ENCODE measurements at places on chromosomes 3 and 15.

- DNase-seq = no peak
Observed at GRCh38 chr3:132332508-132332907, 15.3 kb downstream of the ACP3 start.

- no peak for DNase-seq
Observed at GRCh38 chr3:133077688-133078087, 39.5 kb downstream of the TMEM108 start.

GRCh38 chr3:48896936-48897335 is 1.7 kb downstream of the SLC25A20 start:
- no peak for DNase-seq

- no peak for DNase-seq
Observed at GRCh38 chr3:69540706-69541581, 155.1 kb upstream of the FRMD4B start.

DNA sequence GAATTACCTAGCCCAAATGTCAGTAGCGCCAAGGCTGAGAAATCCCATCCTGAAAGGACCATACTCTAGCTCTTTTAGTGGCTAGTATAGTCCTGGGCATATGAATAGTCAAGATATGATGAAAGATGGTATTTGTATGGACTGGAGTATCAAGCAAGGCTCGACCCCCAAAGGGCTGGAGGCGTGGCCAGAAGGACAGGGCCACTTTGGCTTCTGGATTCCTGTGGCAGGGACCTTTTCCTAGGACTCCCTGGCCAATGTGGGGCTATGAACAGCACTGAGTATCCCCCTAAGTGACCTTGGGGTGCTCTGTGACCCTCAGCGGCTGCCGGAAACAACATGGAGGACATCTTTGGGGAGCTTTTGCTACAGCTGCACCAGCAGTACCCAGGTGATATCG is 6.0 kb downstream of the MPI start:
- DNase-seq = no peak

GRCh38 chr15:83813682-83814081 is 159.8 kb downstream of the ADAMTSL3 start:
- DNase-seq = no peak

- no peak for DNase-seq
Observed at GRCh38 chr15:43250785-43251184, 15.9 kb downstream of the TGM5 start.

- DNase-seq = no peak
Observed at GRCh38 chr15:34473840-34474239, 36.2 kb upstream of the GOLGA8A start.

DNA sequence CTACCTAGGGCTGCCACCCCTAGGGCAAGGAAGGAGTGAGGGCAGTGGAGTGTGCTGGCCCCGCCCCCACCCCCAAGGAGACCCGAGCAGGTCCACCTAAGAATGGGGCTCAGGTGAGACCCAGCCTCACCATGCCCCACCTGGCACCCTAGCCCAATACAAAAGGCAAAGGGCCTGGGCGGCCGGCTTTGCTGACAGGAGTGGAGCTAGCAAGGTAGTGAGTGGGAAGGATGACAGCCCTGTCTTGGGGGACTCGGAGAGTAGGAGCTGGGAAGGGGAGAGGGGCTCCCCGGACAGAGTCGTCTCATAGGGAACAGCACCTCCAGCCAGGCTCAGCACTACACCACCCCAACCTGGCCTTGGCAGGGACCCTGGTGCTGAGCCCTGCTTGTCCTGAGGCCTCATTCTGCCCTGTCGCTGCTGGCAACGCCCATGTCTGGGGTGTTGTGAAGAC is 12.1 kb downstream of the C15orf39 start:
- no peak for DNase-seq

- DNase-seq = no peak
Observed at GRCh38 chr3:105458518-105459215, 92.0 kb downstream of the ALCAM start.

DNA sequence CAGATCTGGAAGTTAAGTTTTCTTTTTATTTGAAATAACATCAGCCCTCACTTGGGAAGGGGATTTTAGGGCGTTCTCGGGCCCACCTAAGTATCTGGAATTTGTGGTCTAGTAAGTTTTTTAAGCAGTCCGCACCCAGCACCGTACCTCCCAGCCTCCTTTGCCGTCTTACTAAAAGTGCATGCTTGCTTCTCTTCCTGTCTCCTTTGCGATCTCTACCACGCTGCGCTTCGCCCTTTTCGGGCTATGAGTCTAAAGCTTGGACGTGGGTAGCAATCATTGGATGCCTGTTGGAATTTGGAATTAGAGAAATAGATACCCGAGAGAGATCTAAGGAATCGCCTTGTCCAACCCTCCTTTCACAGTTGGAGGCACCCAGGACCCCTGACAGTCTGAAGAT is 1.1 kb downstream of the THSD4 start:
- DNase-seq = no peak

DNA sequence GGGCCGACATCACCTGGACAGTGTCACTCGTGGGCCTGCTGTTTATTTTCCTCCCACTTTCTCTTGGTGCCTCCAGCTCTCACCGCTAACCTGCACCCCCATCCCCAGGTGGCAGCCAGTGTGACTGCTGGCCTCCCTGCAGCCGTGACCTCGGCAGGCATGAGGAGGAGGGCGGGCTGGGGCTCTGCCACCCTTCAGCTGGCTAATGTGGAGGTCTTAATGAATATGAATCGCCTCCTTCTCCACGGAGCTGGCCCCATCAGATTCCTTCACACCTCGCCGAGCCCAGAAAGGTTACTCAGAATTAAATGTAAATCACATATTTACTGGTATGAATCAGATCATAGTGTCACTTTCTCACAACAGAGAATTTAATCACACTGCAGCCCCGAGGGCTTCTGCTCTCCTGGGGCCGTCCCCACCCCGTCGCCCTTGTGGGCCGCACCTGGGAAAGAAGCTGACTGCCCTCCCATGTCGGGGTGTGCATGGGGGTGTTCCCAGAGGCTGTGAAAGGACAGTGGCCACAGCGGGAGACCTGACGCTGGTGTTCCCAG is 171.1 kb upstream of the TLE3 start:
- DNase-seq = no peak

DNA sequence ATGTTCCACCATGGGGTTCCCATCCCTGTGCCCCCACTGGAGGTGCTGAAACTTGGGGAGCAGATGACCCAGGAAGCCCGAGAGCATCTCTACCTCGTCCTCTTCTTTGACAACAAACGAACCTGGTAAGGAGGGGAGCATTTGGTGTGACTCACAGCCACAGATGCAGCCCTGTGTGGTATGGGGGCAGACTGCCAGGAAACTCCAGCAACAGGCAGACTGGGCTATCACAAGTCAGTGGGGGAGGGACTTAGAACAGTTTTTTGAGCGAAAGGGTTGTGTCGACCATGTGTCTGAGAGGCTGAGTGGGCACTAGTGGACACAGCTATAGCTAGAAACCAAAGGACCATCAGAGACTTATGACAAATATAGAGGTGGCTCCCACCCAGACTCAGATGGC is 3.4 kb upstream of the OGG1 start:
- no peak for DNase-seq

DNA sequence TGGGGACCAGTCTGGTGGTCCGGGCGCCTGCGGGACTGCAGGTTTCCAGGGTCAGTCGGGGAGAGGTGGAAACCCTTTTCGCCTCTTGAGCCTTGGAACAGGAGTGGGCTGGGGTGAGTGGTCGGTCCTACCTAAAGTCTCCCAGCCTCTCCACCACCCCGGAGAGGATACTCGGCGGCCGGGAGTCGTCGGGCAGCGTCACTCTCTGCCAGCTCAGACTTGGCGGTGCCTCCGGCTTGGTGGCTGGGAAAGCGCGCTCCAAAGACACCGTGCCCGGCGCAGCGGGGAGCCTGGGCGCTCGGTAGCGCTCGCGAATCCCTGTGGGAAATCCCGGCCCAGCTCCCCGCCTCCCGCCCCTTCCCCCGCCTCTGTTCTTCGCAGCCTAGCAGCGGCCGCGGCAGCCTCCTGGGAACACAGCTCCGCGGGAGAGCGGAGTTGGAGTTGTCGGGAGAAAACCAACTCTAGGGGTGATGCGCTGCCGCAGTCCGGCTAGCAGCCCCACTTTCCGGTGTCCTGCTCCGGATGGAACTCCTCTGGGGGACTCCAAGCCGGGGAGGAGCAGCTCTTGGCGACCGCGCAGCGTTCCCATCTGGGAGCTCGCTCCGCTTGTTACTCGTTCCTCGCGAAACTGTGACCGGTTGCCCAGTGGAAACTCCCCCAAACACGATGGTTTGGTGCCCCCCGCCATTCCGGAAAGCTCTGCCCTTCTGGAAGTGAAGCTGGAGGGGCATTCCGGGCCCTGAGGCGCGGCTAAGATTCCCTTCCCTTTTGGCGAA is 1.4 kb downstream of the EPHB1 start:
- DNase-seq = no peak

DNA sequence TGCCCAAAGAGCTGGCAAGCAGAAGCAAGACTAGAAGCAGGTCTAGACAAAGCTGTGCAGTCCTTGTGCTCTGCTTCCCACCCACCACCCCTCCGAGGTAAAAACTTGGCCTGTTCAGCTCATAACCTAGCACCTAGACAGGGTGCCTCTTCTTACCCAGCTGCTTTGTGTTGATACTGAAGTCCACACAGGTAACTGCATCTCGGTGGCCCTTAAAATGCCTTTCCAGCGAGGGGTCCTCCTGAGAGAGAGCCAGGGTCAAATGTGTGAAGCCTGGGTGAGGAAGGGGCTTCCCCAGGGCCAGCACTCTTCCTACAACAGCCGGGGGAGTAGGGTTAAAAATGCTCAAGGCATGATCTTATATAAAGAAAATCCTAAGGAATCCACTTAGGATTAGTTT is 3.4 kb downstream of the POC1A start:
- no peak for DNase-seq
